ENCODE measurements at places on chromosomes 5 and 9.

GRCh38 chr9:32706725-32707100 lies 71.2 kb upstream of the TAF1L start:
- DNase-seq, result no peak

GRCh38 chr5:89435347-89435746 lies 552.4 kb upstream of the MEF2C start:
- no peak for DNase-seq

DNA sequence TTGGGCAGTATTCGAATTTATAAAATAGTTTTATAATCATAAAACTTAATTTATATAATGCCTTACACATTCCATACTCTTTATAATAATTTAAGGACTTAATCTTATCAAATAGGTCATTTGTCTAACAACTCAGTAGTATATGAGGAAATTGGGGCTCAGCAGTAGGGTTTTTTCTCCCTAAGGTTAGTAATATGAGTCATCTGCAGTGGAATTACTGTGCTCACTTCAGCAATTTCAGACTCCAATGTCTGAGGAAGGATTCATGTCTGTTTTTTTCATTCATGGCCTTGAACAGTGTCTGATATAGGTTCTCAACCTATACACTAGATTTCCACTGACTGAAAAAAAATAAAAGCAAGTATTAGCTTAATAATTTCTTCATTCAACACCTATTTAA lies 7.4 kb downstream of the DMRTA1 start:
- no peak for DNase-seq

DNA sequence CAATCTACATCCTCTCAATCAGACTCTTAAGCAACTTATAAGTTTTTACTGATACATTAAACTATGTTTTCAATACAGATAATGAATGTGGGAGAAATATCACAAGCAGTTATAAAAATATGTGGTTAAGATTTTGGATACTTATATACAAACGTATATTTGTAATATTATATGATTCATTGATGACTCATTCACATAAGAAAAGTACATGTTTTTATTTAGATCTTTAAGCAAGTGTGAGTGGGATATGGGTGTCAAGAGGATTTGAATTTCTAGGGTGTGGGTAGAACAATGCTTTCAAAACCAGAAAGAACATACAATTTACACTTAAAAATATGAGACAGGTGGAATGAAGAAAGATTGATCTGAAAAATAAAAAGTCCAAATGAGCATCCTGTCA lies 36.1 kb upstream of the ISL1 start:
- no peak for DNase-seq
